NCI-H510A (cell line): ENCODE measurements at places on chromosomes 7 and 10.

DNA sequence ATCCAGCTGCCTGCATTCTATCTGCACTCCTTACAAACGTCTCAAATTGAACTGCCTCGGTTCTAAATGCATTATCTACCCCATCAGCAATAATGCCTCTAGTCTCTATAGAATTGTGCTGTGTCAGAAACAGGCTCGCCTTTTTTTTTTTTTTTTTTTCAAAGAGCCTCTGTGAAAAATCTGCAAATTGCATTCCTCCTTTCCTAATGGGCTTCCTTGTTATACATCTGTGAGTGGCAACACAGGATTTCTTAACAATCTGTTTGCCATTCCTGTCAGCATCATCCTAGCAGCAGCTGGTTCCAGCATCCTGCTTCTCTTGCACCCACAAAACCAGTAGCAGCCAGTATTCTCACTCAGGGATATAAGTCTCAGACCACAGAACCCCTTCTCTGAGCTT is 413.5 kb upstream of the SEMA3D start:
- DNase-seq = no peak

- DNase-seq = no peak
Observed at GRCh38 chr7:54097886-54098285, 444.3 kb upstream of the VSTM2A start.

- DNase-seq = no peak
Observed at GRCh38 chr7:31962246-31962645, 108.0 kb downstream of the PDE1C start.

DNA sequence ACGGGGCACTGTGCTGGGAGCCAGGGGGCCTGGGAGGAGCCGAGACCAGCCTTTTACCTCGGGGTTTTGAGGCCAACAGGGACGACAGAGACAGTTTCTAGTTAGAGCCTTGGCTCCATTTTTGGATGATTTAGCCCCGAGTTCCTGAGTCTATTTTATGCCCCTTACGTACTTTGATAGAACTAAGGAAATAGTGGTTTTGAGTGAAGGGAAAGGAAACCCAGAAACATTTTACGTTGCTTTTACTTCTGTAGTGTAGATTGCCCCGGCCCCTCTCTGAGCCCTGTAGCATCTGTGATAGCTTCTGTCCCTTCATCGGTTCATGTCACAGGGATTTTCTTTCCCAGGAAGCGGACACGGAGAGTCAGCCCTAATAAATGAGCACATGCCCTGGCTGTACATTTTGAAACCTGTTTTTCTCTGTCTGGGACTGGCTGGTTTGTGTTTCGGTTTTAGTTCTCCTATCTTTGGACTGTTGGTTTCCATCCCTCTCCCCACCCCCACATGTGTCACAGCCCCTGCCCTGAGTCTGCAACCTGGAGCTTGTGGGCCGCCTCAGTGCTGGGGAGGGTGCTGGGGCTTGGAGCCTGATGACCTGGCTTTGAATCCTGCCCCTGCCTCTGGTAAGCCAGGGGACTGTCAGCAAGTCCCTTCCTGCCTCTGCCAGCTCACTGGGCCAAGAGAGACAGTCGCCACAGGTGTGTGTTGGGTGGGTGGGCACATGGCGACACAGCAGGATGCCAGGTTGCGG is 6.9 kb upstream of the ORAI2 start:
- DNase-seq = no peak

DNA sequence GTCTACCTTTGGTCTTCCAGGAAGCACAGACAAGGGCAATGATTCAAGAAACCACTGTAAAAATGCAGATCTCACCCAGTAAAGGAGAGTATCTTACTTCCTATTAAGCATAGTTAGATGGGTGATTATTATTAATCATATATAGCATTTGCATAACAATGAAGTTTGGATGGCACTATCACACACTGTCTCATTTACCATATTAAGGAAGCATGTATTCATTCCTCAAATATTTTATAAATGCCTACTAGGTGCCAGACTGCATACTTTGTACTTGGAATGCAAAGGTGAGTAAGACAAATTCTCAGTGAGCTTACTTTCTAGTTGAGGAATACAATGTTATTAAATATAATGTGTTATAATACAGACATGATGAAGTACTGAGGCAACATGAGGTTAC is 53.9 kb upstream of the SKAP2 start:
- no peak for DNase-seq

DNA sequence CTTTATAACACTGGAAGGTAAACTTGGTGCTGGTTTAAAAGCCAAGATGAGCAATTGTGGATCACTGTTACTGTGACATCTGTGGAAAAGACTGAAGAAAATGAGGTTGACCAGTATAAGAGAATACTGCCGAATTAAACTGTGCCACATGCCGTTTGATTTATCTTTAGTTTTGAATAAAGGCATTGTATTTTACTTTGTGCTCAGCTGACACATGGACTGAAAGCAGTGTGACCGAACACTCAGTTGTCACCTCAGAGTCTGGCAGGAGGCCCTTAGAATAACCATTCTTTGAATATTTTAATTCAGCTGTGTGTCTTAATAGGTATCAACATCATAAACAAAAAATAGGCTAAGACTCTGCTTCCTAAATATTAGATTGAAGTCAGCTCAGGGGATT is 133.7 kb upstream of the GJD4 start:
- no peak for DNase-seq

DNA sequence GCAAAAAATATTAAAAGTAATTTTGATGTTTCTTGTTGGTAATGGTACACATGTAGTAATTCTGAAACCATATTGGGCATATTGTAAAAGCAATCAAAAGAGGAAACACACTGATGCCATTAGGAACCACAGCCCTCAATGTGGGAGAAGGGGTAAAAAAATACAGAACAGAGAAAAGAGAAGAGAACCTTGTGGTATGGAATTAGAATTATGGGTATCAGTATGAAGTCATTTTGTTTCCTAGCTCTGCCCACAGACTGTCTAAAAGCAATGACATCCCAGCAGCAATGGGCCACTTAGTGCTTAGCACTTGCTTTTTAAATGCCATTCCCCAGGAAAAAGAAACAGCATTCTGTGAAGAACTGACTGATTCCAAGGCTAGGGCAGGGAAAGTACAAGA is 61.5 kb downstream of the CPVL start:
- no peak for DNase-seq

DNA sequence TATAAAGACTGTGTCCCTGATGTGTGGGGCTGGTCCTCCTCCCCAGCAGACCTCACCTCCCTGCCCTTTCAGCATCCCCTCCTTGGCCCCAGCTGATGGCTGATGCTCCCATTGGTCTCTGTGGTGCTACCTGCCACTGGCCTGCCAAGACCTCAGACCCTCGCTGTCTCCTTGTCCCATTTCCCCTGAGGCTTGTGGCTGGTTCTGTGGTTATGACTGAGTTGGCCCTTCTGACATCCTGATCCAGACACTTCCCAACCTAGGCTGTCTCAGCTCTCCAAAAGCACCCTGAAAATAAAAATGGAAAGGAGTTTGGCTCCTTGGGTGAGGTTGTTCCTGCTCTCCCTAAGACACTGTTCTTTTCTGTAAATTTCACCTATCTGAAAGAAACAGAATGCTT is 214.2 kb downstream of the RPS24 start:
- DNase-seq = no peak

DNA sequence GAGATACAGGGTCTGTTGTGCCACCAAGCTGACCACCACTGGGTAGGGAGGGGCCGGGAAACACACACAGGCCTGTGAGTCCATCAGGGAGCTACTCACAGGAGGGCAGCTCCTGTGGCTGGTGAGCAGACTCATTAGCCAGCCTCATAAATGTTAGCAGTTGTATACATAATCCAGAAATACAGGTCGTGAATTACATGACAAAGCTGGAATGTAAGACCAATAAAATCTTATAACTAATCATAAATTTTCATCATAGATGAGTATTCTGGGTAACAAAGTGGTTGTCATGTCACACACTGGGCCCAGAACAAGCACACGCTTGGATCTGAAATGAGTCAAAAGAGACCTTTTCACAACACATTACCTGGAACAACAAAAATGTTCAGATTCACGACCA is 642.6 kb upstream of the AUTS2 start:
- DNase-seq = no peak

GRCh38 chr10:47330366-47330765 is 8.1 kb downstream of the GDF2 start:
- DNase-seq = no peak

DNA sequence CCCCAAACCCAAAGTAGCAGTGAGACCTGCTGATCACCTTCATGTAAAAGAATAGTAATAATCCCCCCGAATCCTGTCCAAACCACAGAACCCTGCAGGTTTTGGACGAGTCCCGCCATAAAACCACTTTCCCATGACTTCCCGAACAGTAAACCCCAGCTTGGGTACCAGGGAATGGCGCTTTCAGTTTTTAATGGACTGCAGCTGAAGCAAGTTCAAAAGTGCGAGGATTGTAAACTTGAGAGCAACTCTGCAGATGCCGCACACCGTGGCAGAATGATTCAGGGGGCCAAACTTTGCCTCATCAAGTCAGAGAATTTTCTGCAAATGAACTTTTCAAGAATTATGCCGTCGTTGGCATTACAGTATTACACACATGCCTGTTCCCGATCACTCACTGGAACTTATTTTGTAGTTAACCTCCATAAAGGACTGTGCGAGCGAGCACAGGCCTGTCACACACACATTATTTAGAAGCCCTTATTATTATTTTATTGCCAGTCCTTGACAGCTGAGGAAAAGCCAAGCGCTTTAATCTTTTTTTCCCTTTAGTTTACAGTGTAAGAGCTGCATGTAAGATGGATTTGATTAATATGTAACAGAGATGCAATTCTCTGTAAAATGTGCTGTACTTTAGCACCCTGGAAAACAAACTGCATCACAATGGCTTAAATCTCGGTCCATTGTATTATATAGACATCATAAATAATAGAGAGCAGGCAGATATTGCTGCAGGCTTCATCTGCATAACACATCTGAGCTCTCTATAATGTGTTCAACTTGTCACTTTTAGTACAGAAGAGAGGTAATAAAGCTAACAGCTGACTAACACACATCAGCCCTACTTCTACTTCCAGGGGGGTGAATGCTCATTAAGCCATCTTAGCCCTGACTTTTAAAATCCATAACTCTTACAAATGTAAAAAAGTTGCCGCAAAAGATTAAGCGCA is 493.5 kb upstream of the GALNT17 start:
- no peak for DNase-seq

GRCh38 chr10:64515970-64516699 is 994.9 kb downstream of the REEP3 start:
- DNase-seq = no peak

DNA sequence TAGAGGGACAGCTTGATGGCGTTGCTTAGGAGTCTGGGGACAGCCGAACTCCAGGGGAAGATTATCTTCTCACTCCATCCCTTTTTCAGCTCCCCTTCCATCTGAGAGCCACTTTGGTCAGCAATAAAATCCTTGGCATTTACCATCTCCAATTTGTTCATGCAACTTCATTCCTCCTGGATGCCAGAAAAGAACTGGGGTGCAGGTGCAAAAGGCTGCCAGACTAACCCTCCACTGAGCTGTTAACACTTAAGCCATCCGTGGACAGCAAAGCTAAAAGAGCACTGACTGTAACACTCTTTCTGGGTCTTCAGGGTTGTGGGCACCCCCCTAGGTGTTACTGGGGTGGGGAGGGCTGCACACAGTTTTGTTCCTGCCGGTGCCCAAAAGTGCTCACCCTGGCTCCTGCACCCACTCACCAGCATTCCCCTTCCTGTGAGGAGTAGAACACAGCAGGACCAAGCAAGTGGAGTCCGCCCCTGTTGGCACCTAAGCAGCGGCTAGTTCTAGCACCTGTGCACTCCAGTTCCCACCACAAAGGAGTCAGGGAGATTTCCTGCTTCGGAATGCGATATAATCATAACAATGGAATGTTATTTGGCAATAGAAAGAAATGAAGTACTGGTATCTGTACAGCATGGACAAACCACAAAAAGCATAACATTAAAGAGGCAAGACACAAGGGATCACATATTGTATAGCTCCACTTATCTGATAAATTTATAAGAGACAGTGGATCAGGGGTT is 95.1 kb downstream of the NPY start:
- no peak for DNase-seq

GRCh38 chr10:83917537-83918506 is 221.5 kb upstream of the GHITM start:
- DNase-seq = no peak

GRCh38 chr10:31939797-31940708 is 11.4 kb upstream of the ARHGAP12 start:
- DNase-seq = no peak

- no peak for DNase-seq
Observed at GRCh38 chr7:139710036-139710435, 67.8 kb downstream of the HIPK2 start.

GRCh38 chr7:106717955-106718871 is 57.3 kb upstream of the CCDC71L start:
- no peak for DNase-seq

- peak; percentile 37 for DNase-seq
Observed at GRCh38 chr7:98287486-98287959, 6.0 kb downstream of the BRI3 start.

DNA sequence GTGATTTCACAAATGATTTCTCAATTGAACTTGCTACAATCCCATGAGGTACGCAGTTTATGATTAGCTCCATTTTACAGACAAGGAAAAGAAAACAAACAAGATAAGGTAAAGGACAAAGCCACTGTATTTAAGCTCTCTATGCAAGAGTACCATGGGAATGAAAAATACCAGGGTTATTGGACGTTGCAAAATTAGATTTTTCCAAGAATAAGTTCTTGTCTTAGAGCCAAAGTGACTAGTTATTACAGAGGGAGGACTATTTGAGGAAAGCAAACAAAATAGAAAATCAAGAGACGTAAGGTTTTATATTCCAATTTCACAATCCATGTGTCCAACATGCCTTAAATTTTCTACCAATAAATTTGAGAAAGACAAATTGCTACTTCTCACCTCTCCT is 97.9 kb upstream of the PTN start:
- DNase-seq = no peak

GRCh38 chr10:77636282-77636966 is 1.2 kb downstream of the KCNMA1 start:
- DNase-seq = no peak

GRCh38 chr10:35353805-35354204 is 17.5 kb downstream of the CCNY start:
- no peak for DNase-seq

DNA sequence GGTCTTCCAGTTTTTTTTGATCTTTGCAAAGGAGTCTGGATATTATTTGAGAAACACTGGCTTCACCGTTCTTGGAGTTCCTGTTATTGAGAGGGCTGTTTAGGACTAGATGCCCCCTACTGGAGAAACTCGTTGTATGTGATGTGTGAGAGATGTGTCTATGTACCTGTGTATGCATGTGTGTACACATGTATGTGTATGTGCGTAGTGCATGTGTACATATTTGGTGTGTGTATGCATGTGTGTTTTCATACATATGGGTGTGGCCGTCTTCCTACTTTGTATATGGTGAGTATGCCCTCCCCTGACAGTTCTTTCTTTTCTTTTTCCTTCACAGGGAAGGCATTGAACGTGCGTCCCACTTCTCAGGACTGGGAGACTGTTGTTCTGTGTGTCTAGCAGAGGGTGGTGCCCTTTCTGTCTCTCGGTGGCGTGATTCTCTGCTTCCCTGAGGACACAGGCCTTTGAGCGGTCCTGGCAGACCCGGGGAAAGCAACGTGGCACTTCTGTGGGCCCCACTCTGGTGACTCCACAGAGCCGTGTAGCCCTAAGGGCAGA is 3.0 kb upstream of the CALHM3 start:
- peak; percentile 24 for DNase-seq
